Suppressor macrophage treated with lipopolysaccharide for 4 hours (primary cell): ENCODE measurements at places on chromosomes 16 and 17.
A peak's percentile ranks its signal among the peaks of the same experiment; 100 is the strongest.

DNA sequence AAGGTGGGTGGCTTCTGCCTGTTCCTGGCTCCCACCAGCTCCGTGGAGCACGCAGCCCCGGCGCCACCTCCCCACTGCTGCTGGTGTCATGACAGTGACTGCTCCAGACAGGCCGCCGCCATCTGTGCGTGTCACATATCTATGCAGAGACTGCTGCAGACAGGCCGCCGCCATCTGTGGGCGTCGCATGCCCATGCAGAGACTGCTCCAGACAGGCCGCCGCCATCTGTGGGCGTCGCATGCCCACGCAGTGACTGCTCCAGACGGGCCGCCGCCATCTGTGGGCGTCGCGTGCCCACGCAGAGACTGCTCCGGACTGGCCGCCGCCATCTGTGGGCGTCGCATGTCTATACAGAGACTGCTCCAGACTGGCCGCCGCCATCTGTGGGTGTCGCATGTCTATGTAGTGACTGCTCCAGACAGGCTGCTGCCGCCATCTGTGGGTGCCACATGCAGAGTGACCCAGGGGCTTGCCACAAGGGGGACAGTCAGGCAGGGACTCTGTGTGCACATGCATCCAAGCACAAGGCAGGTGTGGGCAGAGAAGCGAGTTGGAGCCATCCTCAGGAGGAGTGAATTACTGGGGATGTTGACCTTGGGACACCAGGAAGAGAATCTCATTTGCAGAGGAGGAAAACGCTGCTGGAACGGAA is 3.3 kb upstream of the FN3KRP start:
- no peak for DNase-seq

DNA sequence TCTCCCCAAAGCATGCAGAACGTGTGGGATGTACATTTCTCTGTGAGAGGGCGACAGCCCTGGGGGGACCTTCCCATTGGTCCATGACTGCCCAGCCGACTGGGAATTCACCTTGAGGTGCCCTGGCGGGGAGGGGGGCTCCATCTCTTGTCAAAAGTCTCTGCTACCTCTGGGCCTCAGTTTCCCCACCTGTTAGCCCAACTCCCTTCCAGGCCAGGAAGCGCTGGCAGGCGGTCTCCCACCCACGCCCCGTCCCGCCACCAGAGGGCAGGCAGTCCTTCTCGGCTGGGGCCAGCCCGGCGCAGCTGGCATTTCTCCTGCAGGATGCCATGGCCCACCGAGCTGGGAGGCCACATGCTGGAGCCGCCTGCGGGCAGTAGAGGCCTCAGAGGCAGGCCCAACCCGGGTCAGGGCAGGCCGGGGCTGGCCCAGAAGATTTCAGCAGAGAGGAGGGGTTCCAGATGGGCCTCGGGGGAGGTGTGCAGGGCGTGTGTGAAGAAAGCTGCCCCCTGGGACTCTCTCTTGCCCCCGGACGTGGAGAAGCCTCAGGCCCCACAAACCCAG is 16.6 kb downstream of the CD7 start:
- peak; percentile 68 for DNase-seq

DNA sequence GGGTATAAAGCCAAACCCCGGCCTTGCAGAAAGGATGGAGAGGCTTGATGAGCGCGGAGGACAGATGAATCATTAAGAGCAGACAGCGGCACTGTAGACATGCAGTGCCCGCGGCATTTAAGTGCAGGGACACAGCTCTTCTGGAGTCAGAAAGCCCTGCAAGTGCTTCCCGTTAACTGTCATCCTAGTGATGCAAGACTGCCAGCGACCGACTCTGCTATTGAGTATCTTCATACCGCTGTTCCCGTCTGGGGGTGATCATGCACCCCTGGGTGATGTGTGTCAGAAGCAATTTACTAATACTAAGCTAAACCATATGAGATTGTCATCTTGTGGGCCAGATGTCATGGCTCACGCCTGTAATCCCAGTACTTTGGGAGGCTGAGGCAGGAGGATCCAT is 101.0 kb downstream of the ABCC6 start:
- DNase-seq: no peak

- DNase-seq: no peak
These were observed 8.4 kb upstream of the PCTP start for GRCh38 chr17:55742272-55743102.

DNA sequence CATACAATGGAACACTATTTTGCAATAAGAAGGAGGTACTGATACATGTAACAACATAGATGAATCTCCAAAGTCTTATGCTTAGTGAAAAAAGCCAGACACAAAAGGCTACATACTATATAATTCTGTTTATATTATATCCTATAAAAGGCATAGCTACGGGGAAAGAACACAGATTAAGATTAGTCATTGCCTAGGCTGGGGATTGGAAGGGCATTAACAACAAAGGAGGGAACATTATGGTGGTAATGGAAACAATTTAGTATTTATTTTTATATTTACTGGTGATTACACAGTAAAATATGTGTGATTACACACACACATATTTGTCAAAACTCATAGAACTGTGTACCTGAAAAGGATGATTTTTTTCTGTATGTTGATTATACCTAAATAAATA is 278.1 kb downstream of the ZFHX3 start:
- no peak for DNase-seq

DNA sequence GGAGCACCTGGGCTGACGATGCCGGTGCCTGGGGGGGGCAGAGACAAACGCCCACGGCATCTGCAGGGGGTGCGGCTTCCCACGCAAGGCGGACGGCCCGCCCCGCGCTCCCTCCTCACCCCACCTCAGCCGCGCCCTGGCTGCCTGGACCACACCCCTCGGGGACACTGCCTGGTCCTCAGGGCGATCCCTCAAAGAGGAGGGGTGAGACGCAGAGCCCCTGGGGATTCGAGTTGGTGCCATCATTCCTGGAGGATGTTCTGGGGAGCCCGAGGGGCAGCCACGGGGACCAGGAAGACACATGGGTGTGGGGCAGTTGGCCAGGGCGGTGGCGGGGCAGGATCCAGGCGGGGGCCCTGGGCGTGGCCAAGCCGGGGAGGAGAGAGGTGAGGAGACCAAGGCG is 3.9 kb downstream of the IGFALS start:
- DNase-seq: no peak
